ENCODE measurements at places on chromosomes 2 and 18. TPM values are rescaled to one million over a fixed set of nuclear protein-coding genes. Genes with fewer than 3 reads are reported as not detected.

- DNase-seq, result no peak
Observed at GRCh38 chr2:58032764-58033080, 13.9 kb upstream of the VRK2 start.

GRCh38 chr18:58716060-58716756 is 44.9 kb downstream of the MALT1 start:
- DNase-seq, result no peak

GRCh38 chr2:25103287-25103871 is 61.5 kb downstream of the EFR3B start:
- DNase-seq, result no peak

Gene SAG
- total RNA-seq, result 0.19 TPM

Gene WNT6
- total RNA-seq, result not detected

Measured in dermis blood vessel endothelial cell (primary cell).